ENCODE measurements at places on chromosomes 7 and 10.

GRCh38 chr7:128178611-128179010 is 62.5 kb upstream of the LEP start:
- no peak for DNase-seq

DNA sequence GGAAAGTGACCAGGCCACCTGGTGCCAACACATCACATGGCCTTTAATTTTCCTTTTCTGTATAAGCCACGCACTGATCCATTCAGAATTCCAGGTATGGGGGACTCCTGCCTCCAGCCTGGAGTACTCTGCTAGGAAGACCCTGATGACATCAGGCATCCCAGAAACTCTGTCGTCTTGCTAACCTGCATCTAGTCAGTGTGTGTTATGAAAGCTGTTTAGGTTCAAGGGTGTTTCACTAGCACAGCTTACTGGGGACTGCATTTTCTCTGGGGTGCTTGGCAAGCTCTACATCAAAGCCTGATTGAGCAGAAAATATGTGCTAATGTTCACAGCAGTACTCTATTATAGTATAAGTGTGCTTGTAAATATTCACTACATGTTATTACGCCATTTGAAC is 100.6 kb upstream of the MGMT start:
- DNase-seq, result no peak

GRCh38 chr10:27893358-27893954 is 105.4 kb downstream of the ODAD2 start:
- DNase-seq, result no peak

- no peak for DNase-seq
Measured at GRCh38 chr7:139731802-139732470, 45.9 kb downstream of the HIPK2 start.

DNA sequence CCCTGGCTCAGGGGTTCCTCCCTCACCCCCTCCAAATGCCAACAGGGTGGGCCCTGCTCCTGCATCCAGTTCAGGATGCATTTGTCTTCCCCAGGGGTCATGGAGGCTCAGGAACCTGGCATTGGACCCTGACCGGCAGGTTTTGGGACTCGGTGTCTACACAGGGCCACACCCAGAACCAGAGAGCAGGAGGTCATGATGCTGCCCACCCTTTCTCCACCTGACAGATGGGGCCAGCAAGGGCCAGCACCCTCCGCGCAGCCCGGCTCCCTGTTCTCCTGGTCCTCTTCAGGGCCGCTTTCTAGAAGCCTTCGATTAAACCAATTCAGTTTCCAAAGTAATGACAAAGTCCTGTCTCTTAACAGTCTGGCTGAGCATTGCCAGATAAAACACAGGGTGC is 50.2 kb downstream of the CAMK2B start:
- DNase-seq, result no peak

DNA sequence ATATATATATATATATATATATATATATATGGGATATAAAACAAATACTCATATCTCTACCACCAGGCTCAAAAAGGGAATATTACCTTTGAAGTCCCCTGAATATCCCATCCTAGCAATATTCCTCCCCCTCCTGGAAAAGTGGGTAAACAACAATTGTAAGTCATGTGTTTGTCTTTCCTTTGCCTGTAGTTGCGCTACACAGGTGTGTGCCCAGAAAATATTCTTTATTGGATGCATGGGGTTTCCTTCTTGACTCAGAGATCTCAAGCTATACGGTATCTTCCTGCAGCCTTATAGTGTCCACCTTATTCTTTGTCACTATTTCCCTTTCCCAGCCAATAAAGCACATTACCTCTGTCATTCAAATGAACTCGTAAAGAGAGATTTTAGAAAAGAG is 54.2 kb downstream of the MET start:
- no peak for DNase-seq

DNA sequence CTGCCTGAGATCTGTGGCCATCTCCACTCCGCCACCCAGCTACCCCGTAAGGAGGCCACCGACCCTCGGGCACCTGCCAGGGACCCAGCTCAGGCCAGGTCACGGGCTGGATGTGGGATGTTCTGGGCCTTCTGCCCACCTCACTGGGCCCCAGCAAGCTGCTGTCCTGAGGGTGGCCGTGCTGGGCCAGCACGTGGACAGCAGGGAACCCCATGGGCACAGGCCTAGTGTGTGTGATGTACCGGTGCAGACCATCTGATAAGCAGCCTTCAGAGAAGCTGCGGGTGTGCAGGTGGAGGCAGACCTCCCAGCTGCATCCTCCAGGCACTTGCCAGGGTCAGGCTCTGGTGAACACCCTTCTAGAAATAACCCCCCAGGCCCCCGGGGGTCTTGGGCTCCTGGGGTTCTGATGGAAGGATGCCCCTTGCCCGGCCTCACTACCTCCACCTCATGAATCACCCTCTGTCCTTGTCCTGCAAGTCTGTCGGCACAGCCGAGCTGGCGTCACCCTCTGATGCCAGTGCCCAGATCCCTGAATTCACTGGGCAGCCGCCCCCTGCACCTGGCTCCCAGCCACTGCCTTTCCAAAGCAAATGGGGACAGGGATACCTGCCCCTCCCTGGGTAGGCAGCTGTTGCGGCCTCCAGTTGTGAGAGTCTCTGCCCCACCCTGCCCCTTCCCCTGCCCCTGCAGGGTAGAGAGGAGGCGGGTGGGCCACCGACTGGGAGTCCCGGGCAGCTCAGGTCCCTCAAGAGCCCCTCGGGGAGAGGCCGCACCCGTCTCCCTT is 139.8 kb downstream of the FAM53B start:
- no peak for DNase-seq

- DNase-seq, result no peak
Measured at GRCh38 chr10:112784022-112784461, 166.0 kb upstream of the TCF7L2 start.

All from RPMI8226 (cell line).